ENCODE measurements at places on chromosomes 7 and 10. TPM values are rescaled to one million over a fixed set of nuclear protein-coding genes. Genes with fewer than 3 reads are reported as not detected.

- no peak for DNase-seq
These were observed 207.5 kb downstream of the BBS9 start for GRCh38 chr7:33336820-33337219.

DNA sequence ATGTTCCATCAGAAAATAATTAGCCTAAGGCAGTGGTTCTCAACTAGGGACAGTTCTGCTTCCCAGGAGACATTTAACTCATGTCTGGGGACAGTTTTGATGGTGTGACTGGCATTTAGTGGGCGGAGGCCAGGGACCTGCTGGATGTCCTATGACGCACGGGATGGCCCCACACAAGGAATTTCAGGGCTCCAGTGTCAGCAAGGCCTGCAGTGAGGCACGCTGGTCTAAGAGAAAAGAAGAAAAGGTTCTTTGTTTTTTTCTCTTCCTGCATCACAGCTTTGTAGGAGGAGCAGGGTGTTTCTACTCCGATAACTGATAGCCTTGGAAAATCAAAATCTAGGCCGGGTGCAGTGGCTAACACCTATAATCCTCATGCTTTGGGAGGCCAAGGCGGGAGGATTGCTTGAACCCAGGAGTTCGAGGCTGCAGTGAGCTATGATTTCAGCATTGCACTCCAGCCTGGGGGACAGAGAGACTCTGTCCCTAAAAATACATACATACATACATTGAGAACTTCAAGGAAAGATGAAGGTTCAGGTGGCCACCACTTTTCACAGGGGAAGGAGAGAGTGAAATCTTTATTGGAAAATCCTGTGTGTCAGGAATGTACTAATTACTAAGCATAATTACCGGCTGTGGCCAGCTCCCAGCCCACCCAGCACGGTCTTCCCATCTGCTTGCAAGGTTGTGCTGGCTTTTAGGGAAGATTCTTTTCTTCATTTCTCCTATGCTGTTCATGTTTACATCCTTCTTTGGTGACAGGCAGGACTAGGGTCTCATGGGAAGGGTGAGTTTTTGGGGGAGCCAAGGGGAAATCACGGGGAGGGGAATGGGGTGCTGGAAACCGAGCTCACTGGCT, 150.4 kb downstream of the ACTR3B start:
- peak; percentile 67 for DNase-seq

DNA sequence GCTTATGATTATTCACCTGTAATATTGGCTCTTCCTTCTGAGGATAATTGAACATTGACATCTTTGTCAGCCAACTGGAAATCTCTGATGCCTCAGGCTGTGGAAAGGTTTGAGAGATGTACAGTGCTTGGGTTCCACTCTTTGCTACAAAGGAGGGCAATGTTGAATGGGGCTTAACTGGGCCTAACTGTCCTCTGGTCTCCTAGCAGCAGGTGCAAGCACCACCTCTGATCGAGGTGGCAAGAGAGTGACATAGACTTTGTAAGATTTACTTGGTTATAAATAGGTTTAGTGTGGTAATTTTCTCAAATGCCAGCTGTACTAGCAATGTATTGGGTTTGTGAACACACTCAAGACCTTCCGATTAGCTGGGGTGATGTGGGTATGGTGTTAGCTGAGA, 21.1 kb downstream of the CYP2C8 start:
- no peak for DNase-seq

GRCh38 chr7:37342688-37343471, 105.8 kb downstream of the ELMO1 start:
- DNase-seq, result peak; percentile 62

The BPGM gene
- total RNA-seq, result 8.7 TPM

The SYT15 gene
- total RNA-seq, result 0.08 TPM

The MEPCE gene
- total RNA-seq, result 86.6 TPM

The TAS2R4 gene
- total RNA-seq, result 0.14 TPM
